ENCODE measurements at places on chromosomes 2 and 18.

GRCh38 chr2:236638707-236639106 lies 69.1 kb downstream of the ACKR3 start:
- no peak for DNase-seq

DNA sequence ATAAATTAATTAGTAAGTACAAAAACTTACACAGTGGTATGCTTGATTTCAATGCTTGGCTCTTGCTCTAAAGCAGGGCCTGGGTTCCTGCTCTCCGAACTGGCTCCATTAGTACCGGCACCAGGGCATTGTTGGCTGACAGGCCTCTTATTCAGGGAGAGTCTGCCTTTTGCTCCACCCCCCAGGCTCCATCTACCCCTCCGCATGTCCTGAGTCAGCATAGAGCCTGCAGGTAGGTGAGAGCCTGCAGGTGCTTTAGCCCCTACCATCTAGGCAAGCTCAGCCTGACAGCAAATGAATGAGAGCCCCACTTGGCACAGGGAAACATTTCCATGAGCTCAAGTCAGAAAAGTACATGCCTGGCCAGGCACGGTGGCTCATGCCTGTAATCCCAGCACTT lies 35.1 kb upstream of the EFHD1 start:
- DNase-seq = no peak

DNA sequence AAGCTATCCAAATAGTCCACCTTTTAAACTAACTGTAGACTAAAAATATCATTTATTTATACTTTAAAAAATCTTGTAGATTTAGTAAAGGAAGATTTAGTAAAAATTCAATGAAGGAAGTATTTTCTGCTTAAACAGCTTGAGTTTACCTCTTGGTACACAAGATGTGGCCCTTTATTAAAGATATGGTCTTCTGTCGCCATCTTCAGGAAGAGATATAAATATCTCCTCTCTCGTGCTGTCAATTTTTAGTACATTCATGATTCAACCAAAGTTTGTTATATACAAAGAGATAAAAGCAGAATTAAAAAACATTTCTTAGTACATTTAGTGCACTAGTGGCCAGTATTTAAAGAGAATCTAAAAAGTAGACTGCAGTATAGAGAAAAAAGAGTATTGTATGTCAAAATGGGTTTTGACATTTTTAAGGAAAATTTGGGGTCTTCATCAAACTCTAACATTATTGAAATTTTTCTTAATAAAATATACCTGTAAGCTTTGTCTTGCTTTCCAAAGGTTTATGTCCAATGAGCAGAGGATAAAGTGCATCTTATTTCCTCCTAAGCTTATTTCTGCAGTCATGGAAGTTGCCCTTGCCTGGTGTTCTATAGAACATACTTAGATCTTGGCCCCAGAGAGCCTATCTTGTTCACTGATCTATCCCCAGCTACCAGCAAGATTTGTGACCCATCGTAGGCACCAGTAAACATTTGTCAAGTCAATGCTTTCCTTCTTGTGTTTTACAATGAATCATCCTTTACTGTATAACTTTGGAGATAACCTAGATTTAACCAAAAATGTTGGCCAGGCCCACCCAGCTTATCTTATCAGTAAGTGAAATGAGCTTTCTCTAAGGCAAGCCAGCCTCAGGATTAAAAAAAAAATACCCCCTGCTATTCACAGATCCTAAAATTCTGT lies 18.5 kb upstream of the EML6 start:
- peak; percentile 85 for DNase-seq

GRCh38 chr18:8274370-8274769 lies 334.9 kb upstream of the RAB12 start:
- no peak for DNase-seq

GRCh38 chr2:11758647-11759046 lies 12.2 kb downstream of the LPIN1 start:
- no peak for DNase-seq

- DNase-seq = no peak
Observed at GRCh38 chr2:180057706-180058412, 50.8 kb upstream of the CWC22 start.

GRCh38 chr18:34872066-34872465 lies 162.0 kb downstream of the DTNA start:
- no peak for DNase-seq

DNA sequence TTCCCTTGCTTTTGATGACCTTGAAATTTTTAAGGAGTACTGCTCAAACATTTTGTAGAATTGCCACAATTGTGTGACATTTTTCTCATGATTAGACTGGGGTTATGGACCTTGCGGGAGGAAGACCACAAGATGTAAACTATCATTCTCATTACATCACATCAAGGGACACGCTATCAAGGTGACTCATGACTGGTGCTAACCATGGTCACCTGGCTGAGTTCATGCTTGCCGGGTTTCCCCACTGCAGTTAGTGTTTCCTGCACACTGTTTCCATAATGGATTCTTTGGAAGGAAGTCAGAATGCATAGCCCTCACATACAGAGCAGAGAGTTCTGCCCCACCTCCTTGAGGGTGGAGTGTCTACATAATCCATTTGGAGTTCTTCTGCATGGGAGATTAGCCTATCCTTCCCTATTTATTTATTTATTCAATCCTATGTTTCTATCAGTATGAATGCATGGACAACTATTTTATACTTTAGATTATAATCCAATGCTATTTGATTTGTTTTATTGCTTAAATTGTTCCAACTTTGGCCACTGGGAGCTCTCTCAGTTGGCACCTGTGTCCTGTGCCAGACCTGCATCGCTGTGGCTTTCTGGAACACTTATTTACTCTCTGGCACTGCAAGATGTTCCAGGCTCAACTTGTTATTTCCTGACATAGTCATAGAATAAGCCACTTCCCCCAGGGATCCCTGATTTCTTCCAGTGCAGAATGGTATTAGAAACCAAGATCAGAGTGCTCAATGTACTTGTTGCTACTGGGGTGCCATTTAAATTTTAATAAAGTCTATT lies 6.0 kb downstream of the MC2R start:
- no peak for DNase-seq

- DNase-seq = no peak
Observed at GRCh38 chr18:13211534-13211933, 7.0 kb upstream of the LDLRAD4 start.

- DNase-seq = no peak
Observed at GRCh38 chr18:10247021-10247741, 207.3 kb upstream of the APCDD1 start.

DNA sequence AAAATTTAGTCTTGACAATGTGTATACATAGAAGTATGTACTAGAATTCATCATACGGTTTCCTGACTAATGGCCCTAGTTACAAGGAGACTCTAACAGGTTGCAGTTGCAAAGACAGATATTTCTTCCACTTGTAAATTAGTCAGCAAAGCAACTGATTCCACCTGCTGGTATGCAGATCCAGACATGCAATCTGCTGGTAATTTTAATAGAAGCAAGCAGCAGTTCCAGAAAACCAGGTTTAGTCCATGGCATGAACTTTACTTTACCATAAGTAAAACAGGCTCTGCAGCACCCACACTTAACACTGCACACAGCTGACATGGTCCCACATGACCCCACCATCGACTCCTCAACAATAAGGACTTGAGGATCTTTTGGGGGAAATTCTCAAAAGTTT lies 110.9 kb upstream of the SP3 start:
- no peak for DNase-seq

GRCh38 chr2:42171396-42171980 lies 2.3 kb downstream of the EML4 start:
- DNase-seq = no peak

GRCh38 chr18:53689886-53690285 lies 534.6 kb downstream of the MBD2 start:
- no peak for DNase-seq

DNA sequence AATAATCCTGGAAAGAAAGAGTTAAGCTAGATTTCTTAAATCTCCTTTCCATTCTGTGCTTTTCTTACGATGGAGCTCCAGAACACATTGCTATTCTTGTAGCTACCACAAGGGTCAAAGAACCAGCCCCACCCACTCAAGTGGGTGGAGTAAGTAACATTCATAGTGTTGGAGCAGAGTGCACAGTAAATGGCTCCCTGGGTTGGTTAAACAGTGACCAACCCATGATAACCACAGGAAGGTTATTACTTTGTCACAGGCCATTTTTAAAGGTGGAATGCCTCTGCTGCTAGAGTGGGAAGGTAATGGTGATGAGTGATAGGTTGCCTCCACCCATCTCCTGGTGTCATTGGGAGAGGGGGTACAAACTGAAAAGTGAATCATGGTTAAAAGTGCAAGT lies 13.9 kb downstream of the ARPC2 start:
- DNase-seq = no peak

DNA sequence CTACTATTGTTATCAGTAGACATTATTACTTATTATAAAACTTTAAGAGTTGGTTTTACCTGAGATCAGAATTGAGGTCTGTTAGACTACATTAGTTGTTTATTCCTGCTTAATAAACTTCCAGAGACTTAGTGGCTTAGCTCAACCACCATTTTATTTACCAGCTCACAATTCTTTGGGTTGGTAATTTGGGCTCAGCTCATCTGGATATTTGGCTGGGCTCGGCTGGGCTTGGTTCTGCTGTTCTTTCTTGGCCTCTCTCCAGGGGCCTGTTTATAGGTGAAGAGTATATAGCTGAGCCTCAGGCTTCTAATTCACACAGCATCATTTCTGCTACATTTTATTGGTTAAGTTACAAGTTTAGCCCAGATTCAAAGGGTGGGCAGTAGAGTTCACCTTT lies 67.9 kb downstream of the CCDC138 start:
- DNase-seq = no peak

DNA sequence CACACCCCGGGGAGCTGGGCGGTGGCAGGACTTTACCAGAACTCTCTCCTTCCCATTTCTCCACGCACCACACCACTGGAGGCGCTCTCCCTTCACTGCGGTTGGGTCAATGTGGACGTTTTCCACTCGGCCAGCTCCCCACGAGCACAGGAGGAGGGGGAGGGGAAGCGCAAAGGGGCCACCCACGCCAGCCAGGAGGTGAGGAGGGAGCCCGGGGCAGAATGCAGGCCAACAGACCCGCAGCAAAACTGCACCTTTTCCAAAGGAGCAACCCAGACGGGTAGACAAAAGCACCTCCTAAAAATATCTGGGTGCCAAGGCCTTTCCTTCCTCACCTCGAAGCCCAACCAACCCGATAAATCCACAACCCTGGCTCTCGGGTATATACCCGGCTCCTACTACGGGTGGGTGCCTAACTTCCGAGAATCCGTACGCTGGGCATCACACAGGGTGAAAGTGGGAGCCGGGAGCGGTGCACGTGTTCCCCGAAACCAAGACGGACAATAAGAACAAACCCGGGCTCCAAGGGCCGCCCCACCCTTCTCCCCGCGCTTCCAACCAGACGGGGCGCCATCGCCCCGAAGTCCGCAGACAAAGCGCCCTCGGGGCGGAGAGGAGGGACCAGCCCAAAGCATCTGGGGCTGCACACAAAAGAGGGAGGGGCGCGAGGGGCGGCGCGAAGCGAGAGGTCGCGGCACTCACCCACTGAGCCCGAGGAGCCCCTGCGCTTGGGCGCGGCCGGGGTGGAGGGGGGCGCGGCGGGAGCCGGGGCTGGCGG lies 1.0 kb downstream of the RTN4 start:
- DNase-seq = peak; percentile 61

GRCh38 chr2:139773720-139774277 lies 993.6 kb upstream of the NXPH2 start:
- DNase-seq = no peak

- no peak for DNase-seq
Observed at GRCh38 chr2:198097630-198098029, 293.2 kb downstream of the PLCL1 start.

GRCh38 chr2:10225291-10226037 lies 77.2 kb upstream of the HPCAL1 start:
- no peak for DNase-seq

- DNase-seq = peak; percentile 3
Observed at GRCh38 chr2:178700922-178701342, 106.3 kb downstream of the TTN start.

GRCh38 chr2:168920504-168921157 lies 19.5 kb downstream of the G6PC2 start:
- no peak for DNase-seq

- DNase-seq = no peak
Observed at GRCh38 chr18:63553081-63553480, 10.9 kb downstream of the SERPINB12 start.

- no peak for DNase-seq
Observed at GRCh38 chr2:75491129-75491753, 69.5 kb downstream of the EVA1A start.

DNA sequence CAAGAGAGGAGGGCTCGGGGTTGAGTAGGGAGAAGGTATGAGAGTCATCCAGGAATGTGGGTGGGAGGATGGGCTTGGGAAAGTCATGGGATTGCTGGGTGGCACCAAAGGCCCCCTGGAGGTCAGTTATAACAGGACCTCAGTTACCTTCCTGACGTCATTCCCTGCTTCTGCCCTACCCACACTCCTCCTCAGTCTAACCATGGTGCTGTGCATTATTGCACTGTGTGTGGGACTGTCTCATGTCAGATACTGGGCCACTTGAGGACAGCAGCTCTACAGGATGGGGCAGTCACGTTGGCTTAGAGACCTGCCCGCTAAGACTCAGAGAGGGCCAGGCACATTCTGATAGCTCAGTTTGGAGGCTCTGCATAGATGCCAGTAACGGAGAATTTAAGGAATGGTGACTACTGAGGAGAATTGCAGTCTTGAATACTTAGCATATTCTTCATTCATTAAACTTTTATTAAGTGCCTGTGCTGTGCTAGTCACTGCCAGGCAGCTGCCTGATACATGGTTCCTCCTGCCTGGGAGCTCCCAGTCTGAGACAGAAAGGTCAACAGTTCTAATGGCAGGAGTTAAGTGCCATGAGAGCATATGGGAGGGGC lies 90.5 kb downstream of the LAMA3 start:
- DNase-seq = no peak

GRCh38 chr2:85661139-85661858 lies 6.7 kb downstream of the SFTPB start:
- DNase-seq = no peak

- no peak for DNase-seq
Observed at GRCh38 chr2:233764761-233765160, 4.7 kb downstream of the UGT1A1 start.

GRCh38 chr2:3491306-3491705 lies 28.0 kb downstream of the ADI1 start:
- DNase-seq = no peak

- DNase-seq = no peak
Observed at GRCh38 chr2:54289917-54290316, 33.9 kb upstream of the TSPYL6 start.

DNA sequence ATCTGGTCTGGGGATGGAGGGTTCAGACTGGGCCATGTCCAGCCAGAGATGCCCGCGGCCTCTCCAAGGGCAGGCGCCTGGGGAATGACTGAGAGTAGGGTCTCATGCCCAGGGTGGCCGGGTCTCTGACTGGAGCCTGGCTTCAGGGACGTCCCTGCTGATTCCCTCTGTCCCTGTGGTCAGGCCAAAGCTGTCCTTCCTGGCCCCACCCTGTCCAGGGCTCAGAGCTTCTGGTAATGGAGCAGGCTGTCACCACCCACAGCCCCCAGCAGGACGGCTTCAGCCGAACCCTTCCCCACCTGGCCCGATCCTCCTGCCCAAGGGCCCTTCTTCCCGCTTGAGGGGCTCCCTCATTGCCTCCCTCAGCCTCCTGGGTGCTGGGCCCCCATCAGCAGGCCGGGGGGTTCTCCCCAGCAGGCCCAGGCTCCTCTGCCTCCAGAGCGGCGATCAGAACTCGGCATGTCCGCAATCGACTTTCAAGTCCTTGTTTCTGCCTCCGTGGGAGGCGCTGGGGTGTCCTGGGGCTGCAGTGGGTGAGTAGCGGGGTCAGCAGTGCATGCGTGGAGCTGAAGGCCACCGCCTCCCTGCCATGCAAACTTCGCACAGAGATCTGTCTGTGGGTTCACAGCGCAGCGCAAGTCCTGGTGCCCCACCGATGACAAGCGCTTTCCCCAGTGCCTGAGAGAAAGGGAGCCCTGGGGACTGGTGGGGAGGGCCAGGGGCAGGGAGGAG lies 18.3 kb downstream of the RAMP1 start:
- DNase-seq = no peak

- DNase-seq = peak; percentile 96
Observed at GRCh38 chr2:219229305-219230058, at the start of the genes ANKZF1 and ATG9A. ANKZF1 (plus strand) TSS chr2:219229806; CDS start chr2:219230258, 452 bp downstream. ATG9A (minus strand) TSS chr2:219229636; CDS start chr2:219228024, 1,612 bp downstream.
